ENCODE measurements at places on chromosomes 3 and 15.

DNA sequence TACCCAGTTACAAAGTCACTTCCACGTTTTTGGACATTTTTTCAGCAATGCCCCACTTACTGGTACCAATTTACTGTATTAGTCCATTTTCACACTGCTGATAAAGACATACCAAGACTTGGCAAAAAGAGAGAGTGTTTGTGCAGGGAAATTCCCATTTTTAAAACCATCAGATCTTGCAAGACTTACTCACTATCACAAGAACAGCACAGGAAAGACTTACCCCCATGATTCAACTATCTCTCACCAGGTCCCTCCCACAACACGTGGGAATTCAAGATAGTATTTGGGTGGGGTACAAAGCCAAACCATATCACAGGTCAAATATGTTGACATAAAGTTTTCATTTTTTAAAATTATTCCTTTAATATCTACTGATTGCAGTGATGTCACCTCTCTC lies 16.2 kb upstream of the ABI3BP start:
- H3K4me1 ChIP-seq: no peaks in the 10 kb centered on the region
- no peak for DNase-seq
- no peaks in the 10 kb centered on the region for H3K36me3 ChIP-seq

DNA sequence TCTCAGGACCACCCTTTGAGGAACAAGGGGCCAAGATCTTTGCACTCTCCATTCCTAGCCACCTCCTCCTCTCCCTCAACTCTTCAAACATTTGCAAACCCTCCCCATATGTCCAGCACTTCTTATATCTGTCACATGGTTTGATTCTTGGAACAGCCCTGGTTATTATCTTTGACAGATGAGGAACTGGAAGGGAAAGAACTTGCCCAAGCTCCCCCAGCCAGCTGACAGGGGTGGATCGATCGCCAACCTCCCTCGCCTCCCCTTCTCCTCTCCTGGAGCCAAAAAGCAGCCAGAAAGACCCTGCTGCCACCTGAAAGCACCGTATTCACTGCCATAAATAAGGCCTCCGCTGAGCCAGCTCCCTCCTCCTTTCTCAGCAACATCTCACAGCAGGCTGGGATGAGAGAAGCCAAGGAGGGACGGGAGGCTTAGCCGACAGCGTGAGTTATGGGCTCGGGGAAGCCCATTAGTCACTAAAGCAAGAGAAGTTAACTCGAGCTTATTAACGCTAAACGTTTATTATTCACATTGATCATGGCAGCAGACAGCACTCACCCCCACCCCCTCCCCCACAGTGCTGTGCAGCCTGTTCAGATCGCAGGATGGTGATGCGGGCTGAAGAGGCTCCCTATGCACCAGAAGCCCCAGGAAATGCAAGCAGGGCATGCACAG lies 22.2 kb upstream of the FGD5 start:
- no peaks in the 10 kb centered on the region for H3K36me3 ChIP-seq
- H3K4me3 ChIP-seq: no peak overlapping the region
- no peak overlapping the region for H3K27ac ChIP-seq
- no peak for DNase-seq

DNA sequence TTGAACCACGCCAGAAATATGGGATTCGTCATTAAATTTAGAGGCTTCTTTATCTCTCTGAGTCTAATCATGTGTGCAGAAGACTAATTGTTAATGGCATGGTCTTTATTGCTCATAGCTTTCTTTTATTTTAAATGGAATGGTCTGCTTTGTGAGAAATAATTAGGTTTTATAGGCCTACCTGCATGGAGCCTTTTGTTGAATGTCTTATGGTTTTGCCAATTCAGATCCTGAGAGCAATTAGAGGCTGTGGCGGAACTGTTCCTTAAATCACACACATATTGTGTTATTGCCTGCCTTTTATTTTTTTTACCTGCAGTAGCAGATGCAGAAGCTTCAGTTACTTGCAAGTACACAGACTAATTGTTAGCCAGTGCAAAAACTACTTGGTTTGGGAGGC lies 306.2 kb downstream of the NLGN1 start:
- no peaks in the 10 kb centered on the region for H3K27me3 ChIP-seq
- H3K36me3 ChIP-seq: no peaks in the 10 kb centered on the region
- DNase-seq: no peak
- no peaks in the 10 kb centered on the region for H3K4me1 ChIP-seq
- H3K27ac ChIP-seq: no peak overlapping the region

DNA sequence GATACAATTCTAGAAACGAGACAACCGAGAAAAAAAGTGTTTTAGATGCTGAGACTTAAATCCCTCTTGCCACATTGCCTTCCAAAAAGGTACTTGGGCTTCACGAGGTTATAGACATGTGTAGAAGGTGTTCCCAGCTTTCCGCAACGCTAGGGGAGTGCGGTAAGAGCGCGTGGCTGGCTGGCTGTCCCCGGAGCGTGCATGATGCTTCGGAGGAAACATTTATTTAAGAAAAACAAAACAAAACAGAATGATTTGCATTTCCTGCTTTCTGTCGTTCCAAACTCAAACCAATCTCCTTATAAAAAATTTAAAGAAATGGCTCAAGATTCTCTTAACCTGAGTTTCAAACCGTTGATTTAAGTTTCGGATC lies 841 bp downstream of the SLC6A20 start:
- no peak for DNase-seq
- peaks cover 14% of the 10 kb centered on the region for H3K27me3 ChIP-seq
- H3K27ac ChIP-seq: no peak overlapping the region
- H3K36me3 ChIP-seq: no peaks in the 10 kb centered on the region
- H3K4me1 ChIP-seq: peaks cover 8% of the 10 kb centered on the region
- no peak overlapping the region for H3K4me3 ChIP-seq

- peaks cover 10% of the 10 kb centered on the region for H3K4me1 ChIP-seq
- H3K4me3 ChIP-seq: no peak overlapping the region
- DNase-seq: no peak
- H3K36me3 ChIP-seq: no peaks in the 10 kb centered on the region
Observed at GRCh38 chr3:194080913-194081800, 54.8 kb upstream of the HES1 start.

Data from heart left ventricle (tissue), 16 donors.